Sigmoid colon (tissue), 7 donors: ENCODE measurements at places on chromosomes 5 and 9. TPM values are rescaled to one million over a fixed set of nuclear protein-coding genes. Genes with fewer than 3 reads are reported as not detected.

The HK3 gene
- total RNA-seq, result 12.8 TPM

The SLC6A3 gene
- total RNA-seq, result not detected

GRCh38 chr9:127199001-127199791 is 65.4 kb upstream of the GARNL3 start:
- DNase-seq, result peak; percentile 92

DNA sequence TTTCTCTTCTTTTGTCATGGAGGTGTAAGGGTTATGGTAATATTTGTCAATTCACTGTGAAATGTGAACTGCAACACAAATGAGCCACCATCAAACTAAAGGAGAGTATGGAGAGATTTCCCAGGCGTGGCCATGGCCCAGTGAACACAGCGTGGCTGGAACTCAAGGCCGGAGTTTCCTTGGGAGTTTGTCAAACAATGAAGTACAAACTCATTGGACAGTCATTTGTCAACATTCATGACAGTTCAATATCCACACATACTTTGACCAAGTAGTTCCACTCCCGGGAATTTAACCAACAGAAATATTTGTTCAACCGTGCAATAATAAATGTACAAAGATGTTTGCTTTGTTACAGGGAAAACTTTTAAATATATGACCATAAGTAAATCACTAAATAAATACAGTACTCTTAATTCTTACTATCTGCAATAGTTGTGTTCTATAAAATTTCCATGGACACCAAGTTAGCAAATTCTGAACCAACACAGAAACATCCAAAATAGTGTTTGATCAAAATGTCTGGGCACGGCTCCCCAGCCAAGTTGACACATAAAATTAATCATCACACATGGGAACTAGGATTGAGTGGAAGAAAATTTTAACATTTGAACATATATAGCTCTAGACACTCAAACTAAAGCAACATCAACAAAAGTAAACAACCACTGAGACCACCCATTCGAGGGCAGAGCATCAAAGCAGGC is 87.1 kb downstream of the DIRAS2 start:
- DNase-seq, result no peak

The LHX6 gene
- total RNA-seq, result 1.5 TPM
